ELF-1 (cell line): ENCODE measurements at places on chromosomes 2 and 18.

DNA sequence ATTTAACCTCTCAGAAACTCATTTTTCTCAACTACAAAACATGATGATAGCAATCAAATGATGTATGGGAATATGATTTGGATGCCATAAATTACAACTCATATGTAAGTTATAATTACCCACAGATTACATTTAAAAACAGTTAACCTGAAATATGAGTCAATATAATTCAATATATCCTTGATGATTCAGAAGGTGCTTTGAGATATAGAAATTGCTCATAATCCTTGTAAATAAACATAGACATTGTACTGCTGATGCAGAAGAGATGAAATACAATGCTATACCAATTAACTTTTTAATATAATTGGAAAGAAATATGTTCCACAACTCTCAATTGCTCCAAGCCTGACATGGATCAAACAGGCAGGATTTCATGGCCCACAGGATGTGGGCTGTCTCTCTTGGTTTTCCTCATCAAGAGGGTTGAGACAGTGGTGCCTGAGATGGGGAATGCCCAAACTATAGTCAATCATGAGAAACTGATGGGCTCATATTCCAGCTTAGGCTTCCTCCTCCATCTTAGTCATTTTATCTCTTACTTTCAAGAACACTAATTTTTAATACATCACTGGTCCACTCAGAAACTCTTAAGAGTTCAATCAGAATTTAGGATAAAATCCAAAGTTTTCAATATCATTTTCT, 49.4 kb downstream of the NCKAP5 start:
- DNase-seq, result no peak

DNA sequence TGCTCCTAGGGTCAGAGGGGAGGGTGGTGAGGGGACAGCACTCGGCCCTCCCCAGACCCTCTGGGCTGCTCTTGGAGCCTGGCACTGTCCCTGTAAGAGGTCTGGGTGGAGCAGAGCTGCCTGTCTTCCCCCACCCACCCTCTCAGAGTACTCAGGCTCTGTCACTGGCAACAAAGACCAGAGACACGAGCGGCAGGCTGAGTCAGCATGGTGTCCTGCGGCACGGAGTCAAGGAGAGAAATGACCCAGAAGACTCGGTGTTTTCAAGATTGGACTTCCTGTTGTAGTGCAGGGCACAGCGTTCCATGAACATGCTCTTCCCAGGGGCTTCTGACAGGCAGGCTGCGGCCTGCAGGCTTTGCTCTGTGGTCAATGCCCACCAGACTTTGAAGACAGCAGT, 19.9 kb downstream of the SIGLEC15 start:
- DNase-seq, result peak; percentile 30

DNA sequence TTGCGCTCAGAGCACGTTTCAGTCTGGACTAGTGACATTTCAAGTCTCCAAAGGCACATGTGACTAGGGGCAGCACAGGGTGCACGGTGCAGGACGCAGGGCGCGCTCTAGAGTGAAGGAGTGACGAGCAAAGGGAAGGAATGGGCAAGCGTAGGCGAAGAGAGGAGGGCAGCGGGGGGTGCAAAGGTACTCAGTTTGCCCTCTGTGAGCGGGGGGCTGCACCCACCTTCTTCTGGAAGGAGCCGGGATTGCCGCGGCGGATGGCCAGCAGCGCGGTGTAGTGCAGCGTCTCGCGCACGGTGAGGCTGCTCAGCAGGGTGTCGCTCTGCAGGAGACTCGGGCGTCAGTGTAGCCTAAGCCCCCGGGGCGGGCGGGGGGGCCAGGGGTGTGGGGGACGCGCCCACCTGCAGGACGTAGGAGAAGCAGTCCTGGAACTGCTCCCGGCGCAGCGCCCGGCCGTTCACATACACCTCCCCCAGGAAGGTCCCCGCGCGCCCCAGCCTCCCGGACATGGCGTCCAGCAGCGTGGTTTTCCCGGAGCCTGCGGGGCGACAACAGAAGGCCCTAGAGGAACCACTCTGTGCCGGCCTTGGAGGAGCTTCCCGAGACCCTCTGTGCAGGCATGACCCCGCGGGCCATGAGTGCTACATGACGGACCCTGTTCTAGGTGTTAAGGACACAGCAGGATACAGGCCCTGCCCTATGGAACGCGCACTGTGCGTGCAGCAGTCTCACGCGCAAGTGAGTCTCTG, 6.9 kb downstream of the ABCG5 start:
- peak; percentile 34 for DNase-seq

DNA sequence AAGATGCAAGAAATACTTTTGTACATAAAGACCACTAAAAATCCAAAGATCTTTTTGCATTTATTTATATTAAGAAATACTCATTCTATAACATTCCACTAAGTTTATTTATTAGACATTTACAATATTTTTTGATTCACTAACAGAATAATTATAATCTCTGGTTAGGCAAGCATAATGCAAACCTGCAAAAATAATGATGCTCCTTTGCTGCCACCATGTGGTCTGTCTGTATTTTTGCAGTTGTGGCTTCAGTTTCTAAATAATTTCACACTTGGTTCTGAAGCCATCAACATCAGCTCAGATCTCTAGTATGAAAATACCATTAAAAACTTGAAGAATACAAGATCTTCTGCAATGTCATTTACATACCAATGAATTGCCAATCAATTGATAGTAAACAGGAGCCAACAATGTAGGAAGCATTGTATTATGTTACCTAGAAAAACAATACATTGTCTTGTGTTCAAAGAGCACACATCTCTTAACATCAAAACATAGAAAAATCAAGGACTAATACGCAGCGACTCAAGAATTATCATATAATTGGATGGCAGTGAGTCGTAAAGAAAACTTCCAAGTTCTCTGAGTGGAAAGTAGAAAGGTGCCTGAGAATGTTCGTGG, 28.8 kb upstream of the WDR75 start:
- DNase-seq, result no peak

GRCh38 chr2:171266102-171266501, 105.4 kb upstream of the TLK1 start:
- no peak for DNase-seq

- no peak for DNase-seq
These were observed 23.4 kb upstream of the TANK start for GRCh38 chr2:161136696-161137324.

- no peak for DNase-seq
These were observed 26.0 kb downstream of the ATP9B start for GRCh38 chr18:79095216-79095615.

DNA sequence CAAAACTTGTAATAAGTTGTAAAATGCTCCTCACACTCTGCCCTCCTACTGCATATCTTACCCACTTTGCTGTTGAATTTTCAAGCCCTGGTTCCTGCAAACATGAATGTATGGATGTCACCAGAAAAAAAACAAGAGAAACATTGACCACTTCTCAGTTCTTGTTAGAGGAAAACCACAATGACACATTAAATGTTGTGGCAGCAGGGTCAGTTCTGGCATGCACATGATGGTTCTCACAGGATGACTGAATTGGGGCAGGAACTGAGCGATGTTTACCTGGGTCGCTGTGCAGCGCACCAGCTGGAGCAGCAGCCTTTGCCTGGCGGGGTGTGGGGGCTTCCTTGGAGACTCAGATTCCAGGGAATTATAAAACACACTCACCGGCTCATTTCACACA, 14.0 kb upstream of the PRKCE start:
- DNase-seq, result no peak
